ENCODE measurements at places on chromosomes 6 and 20.
A peak's percentile ranks its signal among the peaks of the same experiment; 100 is the strongest.

DNA sequence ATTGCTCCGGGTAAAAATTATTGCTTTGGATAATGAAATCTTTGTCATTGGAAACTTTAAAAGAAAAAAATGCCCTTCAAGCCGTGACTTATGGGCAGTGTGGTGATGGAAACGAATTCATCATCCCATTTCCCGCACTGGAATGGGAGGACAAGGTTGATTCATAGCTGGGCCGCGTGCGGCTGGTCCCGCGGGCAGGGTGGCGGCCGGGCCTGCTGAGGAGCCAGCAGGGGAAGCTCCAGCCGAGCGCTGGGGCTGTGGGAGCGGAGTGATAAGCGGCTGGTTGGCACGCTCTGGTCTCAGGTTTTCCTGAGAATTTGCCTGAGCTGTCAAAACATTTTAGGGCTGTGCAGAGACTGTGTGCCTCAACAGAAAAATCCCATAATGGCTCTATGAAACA lies 351.7 kb downstream of the CDC5L start:
- DNase-seq, result no peak

DNA sequence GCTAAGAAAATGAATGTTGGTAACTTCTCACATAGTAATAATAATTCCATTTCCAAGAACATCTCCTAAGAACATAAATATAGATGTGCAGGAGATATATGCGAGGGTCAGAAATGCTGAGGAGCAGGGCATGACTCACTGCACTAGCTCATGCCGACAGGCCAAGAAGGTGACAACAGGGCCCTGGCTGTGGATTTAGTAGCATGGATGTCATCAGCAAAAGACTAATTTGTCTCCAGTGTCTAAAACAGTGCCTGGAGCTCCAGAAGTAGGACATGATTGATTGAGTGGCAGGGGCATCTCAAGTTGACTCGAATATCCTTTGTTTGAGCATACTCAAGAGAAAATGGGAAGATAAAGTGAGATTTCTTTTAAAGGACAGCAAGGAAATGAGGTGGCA lies 207.0 kb upstream of the FOXA2 start:
- no peak for DNase-seq

GRCh38 chr6:15389765-15390723 lies 144.2 kb downstream of the JARID2 start:
- DNase-seq, result no peak

DNA sequence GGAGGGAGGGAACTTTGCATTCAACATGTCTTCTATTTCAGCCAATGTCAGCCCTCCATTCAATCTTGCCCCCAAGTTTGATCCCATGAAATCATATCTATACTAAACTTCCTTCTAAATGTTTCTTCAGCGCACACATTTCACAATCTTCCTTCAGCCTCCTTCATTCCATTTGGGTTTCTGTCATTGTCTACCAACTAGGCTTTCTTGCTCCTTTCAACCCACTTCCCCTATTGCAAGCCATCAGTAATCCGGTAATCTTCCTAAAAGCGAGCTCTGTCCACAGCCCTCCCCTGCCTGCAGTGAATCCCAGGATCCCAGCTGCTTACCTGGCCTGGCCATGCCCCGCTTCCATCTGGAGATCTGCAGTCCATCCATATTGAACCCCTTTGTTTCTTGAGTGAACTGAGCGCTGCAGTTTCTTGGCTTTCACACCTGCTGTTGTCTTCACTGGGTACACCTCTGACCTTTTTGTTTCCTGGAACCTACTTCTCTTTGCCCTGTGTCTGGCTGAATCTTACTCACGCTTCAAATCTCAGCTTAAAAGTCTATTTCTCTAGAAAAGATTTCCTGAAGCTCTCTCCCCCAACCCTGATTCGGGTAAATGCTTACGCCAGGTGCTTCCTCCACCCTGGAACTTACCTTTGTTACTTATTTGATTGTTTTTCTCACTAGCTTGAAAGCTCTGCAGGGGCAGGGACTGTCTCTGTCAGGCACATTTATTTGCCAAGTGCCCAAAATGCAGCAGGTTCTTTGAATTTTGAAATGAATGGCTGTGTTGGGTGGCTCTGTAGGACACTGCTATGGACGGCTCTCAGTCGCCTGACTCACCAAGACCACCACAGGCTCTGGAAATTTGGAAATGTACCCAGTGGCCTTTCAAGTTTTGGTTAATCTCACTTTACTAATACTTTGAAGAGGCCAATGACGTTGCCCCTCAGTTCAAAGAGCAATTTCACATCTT lies 50.3 kb downstream of the ADTRP start:
- DNase-seq, result peak; percentile 6

GRCh38 chr20:47757145-47758035 lies 27.9 kb downstream of the SULF2 start:
- no peak for DNase-seq

GRCh38 chr6:56793938-56794337 lies 151.2 kb upstream of the DST start:
- DNase-seq, result no peak

DNA sequence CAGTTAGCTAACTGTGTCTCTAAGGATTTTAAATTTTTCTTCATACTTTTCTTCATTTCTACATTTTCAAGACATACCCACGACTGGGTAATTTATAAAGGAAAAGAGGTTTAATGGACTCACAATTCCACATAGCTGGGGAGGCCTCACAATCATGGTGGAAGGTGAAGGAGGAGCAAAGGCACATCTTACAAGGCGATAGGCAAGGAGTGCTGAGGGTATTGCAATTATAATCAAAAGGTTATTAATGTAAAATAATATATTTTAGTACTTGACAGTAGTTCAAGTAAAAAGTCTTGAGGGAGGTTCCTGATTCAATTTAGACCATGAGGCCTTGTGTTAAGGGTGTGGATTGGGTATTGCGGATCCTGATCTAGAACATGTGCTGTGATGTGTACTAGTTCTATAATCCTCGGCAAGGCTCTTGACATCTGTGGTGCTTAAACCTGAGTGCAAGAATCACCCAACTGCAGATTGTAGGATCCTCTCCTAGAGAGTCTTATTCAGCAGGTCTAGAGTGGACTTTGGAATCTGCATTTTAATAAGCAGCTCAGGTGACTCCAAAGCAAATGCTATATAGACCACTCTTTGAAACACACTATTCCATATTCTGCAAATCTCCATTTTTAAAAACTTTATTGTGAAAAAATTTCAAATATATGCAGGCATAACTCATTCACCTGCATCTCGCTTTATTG lies 7.2 kb upstream of the ABCC10 start:
- no peak for DNase-seq

All from activated CD4-positive, CD25-positive, alpha-beta regulatory T cell (primary cell).